Activated CD8-positive, alpha-beta memory T cell treated with anti-CD3 and anti-CD28 coated beads for 24 hours (primary cell): ENCODE measurements at places on chromosomes 1 and 21.
A peak's percentile ranks its signal among the peaks of the same experiment; 100 is the strongest.

- DNase-seq: no peak
Observed at GRCh38 chr21:39900491-39900890, 33.3 kb downstream of the PCP4 start.

- DNase-seq: no peak
Observed at GRCh38 chr1:192861860-192862259, 53.0 kb downstream of the RGS2 start.

DNA sequence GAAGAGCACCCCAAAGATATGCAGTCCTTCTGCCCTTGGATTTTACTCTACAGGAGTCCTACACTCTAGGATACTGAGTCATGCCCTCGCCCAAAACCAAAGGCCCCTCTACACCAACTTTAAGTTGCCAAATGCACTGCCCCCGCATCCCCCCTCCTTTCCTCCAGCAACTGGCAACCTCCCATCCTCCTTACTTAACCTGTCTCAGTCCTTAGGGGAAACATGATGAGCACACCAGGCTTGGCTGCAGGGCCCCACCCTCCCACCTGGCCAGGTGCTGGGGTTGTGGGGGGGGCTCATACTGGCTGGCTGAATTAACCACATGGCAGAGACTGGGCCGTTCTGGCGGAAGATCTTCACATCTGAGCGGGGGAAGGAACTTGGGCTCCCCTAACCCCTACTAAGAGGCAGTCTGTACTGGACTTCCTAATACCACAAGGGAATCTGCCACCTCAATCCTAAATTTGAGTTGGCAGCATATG lies 1.2 kb downstream of the HDGF start:
- peak; percentile 81 for DNase-seq

DNA sequence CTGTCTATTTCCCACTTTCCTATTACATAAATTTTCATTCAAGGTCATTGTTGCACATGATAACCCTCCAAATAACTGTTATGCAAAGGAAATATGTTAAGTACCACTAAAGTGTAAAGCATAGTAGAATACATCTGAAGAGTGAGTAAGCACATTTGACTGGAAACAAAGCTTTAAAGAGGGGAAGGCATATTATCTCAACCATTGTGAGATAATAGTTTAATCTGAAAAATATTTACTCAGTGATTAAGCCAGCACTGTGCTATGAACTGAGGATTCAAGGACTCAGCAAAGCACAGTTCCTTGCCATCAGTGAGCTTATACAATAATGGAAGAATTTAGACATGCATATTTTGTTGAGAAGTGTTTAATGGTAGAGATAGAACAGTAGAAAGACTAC lies 127.4 kb downstream of the HMCN1 start:
- no peak for DNase-seq

- DNase-seq: no peak
Observed at GRCh38 chr21:28272272-28272992, 720.2 kb downstream of the LTN1 start.

- DNase-seq: no peak
Observed at GRCh38 chr1:43982808-43983207, 3.8 kb downstream of the B4GALT2 start.

- DNase-seq: no peak
Observed at GRCh38 chr1:175071276-175071943, 3.8 kb downstream of the TNN start.

DNA sequence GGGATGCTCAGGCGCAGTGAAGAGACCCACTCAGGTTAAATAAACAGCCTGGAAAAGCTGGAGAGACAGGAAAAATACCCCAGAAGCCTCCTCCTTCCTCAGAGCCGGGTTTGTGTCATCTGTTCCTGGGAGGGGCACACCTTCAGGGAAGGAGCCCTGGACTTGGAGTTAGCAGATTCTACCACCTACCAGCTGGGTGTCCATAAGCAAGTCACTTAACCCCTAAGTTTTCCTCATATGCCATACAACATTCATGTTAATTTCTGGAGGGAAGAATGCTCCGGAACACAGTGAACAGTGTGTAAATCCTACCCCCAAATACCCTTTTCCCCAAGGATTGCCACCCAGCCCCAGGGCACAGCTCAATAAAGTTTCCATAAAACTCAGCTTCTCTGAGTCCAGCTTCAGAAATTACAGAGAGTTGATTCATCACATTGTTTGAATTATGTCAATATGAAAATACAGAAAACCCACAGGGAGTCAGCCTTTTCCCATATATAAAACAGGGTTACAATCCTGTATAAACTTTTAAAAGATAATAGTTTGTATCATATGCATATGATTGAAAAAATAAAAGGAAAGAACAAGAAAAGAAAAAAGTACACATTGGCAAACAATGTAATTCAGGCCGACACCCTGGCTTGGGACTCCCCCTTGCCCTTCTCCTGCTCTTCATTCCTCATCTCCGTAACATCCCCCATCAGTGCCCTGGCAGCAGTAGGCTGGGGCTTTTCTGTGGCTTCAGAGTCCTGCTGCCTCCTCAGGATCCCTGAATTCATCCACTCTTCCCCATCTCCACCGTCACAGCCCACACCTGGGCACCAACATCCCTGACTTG lies 291.8 kb upstream of the USP24 start:
- DNase-seq: no peak

- no peak for DNase-seq
Observed at GRCh38 chr1:159205225-159205624, 550 bp downstream of the ACKR1 start.

DNA sequence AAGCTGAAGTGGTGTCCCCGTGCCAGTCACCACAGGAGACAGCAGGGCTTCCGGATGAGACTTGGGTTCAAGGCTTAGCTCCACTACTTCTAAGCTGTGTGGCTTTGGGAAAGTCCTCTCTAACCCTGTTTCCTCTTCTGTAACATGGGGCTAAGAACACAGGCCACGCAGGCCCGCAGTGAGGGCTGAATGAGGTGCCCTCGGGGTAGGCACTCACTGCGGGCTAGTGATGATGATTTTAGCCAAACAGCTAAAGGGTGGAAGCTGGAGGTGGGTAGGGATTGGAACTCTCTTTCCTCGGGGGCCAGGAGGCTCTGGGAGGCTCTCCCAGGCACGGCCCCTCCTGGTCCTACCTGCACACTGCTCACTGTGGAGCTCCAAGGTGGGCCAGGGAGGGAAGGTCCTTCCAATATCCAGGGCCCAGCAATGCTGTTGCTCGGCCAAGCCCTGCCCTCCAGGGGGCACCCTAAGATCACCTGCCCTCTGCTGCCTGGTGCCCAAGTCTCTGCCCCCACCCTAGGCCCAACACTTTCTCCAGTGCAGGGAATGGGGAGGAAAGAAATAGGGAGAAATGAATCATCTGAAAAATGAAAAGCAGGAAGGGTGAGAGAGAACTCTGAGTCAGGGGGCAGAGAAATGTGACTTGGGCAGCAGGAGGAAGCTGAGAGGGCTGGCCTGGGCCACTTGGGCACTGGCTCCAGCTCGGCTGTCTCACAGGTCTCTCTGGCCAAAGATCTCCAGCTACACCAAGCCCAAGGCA lies 19.2 kb upstream of the EVA1B start:
- peak; percentile 76 for DNase-seq

DNA sequence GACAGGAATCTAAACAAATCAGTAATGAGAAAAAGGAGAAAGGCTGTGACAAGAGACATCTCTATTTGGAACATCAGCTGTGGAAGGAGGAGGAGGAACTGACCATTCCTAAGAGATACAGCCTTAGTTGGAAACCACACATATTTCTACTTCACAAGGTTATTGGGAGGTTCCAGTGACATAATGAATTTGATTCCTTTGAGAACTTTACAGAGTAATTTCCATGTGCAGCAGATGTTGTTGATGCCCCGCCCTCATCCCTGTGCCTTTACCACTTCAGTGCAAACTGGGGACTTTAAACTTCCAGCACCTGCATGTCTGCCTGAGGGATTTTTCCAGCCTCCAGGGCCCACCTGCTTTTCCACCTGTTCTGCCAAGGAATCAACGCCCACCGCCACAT lies 9.3 kb upstream of the ST6GALNAC5 start:
- no peak for DNase-seq

DNA sequence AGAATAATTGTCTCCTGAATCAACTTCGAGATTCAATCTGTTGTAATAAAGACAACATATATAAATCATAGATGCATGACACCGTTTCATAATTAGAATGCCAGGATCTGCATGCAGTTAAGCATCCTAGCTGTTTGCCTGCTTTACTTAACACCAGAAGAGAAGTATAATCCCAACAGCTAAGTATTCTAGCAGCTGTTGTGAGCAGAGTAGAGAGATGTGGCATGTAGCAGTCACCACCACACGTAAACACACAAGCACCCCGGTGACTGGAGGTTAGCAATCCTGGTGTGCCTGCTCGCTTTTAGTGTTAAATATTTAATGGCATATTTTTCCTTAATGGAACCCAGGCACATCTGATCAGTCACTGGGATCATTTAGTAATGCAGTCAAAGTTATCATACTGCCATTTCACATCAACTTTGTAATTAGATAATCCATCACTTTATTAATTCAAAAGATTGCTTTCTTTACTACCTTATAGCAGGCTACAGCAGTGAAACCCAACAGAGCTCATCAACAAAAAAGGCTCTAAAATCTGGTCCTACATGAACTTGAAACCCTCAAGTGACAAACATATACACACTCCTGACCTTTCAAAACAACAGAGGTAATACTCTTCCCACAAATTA lies 187.9 kb downstream of the SMYD3 start:
- DNase-seq: no peak

- no peak for DNase-seq
Observed at GRCh38 chr1:197838836-197839235, 63.6 kb upstream of the DENND1B start.

GRCh38 chr1:89887270-89887669 lies 66.4 kb downstream of the LRRC8D start:
- DNase-seq: no peak

DNA sequence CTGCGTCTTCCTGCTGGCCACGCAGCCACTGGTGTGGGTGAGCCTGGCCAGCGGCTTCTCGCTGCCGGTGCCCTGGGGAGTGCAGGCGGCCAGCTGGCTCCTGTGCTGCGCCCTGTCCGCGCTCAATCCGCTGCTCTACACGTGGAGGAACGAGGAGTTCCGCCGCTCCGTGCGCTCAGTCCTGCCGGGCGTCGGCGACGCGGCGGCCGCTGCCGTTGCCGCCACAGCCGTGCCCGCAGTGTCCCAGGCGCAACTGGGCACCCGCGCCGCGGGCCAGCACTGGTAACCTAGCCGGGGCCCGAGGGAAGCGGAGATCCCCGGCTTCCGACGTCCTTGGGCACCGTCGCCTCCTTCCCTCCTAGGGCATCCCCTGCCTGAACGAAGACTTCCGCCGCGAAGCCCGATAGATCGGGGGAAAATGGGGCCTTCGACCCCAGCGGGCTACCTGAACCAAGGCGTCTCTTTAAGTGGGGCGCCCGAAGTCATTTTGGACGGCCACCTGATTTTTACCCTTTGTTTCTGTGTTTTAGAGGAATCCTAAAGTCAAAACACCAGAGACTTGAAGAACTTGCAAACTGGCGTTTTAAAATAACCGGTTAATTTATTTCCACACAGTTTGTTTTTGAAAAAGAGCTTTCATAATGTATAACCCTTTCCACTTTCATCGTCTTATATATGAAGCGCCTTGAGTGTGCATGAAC lies 2.0 kb downstream of the GPR88 start:
- no peak for DNase-seq

DNA sequence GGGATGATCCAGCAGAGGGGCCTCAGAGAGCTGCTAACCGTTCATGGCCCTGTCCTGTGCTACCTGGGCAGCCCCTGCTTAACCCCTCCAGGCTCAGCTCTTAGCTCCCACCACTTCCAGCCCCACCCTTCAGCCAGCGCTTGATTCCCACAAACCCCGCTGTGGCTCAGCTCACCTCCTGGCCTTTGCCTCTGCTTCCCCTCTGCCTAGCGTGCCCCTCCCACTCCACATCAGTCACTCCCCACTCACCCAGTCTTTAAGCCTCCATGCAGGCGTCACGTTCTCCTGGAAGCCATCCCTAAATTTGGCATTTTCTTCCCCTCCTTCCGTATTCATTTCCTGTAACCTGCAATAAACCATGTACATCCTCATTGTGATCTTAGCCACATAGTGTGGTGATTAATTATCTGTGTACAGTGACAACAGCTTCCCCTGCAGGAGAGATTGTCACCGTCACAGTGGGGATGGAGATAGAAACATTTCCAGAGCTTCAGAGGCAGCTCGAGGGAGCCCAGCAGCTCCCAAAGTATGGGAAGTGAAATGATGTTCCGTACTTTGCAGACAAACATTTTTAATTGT lies 65.5 kb downstream of the EPHB2 start:
- DNase-seq: no peak

GRCh38 chr1:174158767-174159251 lies 511 bp upstream of the RABGAP1L start:
- no peak for DNase-seq

DNA sequence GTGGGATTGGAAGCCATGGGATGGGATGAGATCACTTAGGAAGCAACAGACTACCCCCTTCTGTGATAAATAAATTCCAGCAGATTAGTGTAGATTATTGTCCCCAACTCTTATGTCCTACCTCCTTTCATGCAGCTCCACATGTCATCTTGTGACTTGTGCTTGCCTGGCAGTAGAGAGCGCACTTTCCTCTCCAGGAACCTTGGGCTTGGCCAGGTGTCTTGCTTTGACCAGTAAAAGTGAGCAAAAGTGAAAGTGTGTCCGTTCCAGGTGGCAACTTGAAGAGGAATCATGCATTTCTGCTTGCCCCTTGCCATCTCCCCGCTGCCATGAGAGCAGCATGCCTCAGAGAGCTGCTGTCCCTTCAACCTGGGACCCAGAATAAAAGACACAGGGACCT lies 122.9 kb upstream of the ERG start:
- no peak for DNase-seq

- DNase-seq: no peak
Observed at GRCh38 chr1:227042292-227042691, 102.2 kb downstream of the COQ8A start.

DNA sequence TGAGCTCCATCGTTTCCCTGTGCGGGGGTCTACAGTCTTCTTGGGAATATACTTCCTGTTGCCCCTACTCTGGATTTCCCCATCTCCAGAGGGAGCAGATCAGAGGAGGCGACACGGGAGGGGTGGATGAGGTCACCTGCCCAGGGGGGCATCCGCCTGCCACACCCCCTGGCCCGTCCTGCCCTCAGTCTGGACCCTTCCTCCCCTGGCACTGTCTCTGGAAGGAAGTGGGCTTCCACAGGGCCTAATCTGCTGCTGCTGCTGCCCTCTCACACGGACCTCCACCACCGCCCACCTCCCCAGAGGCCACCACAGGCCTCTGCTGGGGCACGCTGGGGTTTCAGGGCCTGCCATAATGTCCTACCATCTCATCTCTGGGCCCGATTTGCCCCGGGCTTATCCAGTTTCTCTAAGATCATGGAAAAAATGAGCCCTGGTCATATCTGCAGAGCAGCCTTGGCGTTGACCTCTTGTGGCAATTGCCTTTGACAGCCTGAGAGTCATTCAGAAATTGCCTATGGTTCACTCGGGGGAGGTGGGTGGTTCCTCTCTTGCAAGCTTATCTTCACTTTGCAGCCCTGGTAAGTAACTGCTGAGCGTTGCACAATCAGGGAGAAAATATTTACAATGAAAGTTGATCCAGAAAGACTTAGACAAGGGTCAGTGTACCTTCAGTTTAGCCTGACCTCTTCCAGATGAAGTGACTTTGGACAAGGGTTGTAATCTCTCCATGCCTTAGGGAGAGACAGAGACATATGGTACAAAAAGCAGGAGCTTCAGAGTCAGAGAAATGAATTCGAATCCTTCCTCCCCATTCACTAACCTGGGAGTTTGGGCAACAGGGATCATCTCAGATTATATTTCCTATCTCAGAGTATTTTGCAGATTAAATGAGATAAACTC lies 252.4 kb downstream of the TOMM20 start:
- no peak for DNase-seq

- DNase-seq: no peak
Observed at GRCh38 chr1:111967067-111967690, 22.3 kb downstream of the KCND3 start.

- DNase-seq: no peak
Observed at GRCh38 chr21:17925899-17926298, 106.7 kb upstream of the C21orf91 start.

GRCh38 chr1:41752514-41753170 lies 166.1 kb downstream of the HIVEP3 start:
- no peak for DNase-seq
